ENCODE measurements at places on chromosomes 6 and 20.

DNA sequence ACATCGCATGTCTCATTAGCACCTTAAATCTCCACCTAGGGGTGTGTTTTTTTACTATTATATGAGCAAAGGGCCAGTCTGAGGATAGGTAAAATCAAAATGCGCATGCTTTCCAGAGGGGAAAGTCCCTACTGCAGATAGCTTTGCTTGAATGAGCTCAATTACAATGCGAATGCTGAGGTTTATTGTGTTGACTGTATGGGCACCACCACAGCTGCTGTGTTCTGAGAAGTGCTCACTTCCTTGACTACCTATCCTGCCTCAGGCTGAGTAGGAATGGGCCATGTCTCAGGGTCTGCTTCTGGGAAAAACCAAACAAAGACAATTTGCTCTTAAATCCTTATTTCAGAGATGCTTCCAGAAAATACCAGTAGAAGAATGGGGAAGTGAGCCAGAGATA lies 36.6 kb downstream of the MOCS1 start:
- no peak for DNase-seq

GRCh38 chr6:53771785-53772624 lies 22.8 kb upstream of the LRRC1 start:
- DNase-seq = no peak

DNA sequence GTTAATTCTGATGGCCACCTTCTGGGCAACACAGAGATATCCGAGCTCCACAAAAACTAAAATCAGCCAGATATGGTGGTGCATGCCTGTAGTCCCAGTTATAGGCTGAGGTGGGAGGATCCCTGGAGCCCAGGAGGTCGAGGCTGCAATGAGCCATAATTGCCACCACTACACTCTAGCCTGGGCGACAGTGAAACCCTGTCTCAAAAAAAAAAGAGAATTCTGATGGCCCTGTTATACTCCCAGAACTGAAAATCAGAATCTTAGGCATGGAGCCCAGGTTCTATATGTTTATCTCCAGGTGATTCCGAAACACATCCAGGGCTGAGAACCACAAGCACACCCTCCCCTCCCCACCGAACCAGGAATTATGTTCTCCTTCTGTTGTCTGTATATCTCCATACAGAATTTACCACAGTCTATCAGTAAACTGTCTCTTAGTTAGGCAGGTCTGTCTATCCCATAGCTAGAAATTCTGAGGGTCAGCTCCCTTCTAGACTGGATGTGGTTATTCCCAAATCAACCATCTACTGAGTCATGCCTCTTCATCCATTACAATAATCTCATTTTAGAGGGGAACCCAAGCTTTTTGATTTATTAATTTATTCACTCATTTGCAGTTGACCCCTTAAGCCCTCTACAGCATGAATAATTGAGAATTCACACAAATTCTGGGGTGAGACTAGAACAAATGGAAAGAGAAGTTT lies 24.8 kb upstream of the CCND3 start:
- no peak for DNase-seq

GRCh38 chr6:73028124-73028766 lies 197.1 kb downstream of the KHDC1L start:
- no peak for DNase-seq

All from body of pancreas (tissue), 4 donors.